ENCODE measurements at places on chromosomes 3 and 15.

- DNase-seq: no peak
Observed at GRCh38 chr3:125353659-125354058, 21.5 kb downstream of the ZNF148 start.

DNA sequence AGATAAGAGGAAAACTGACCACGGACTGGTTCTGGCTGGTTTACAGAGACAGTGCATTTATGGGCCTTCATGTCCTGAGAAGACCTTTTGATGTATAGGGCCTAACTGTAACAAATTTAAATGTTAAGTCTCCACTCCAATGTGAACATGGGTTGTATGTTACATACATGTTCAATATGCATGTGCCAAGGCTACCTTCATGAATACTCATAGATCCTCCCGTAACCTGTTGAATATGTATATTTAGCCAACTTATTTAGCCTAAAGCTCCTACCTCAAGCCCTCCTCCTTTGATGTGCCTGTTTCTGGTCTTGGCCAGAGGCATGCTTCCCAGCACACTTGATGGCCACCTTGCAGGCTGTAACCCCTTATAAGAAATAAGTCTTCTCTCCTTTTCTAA lies at the start of gene OR5H2:
OR5H2 (plus strand) TSS at position 301 of the 400 bp plus-strand sequence. CDS start 398 bp downstream, outside the sequence.
- no peak for DNase-seq

GRCh38 chr15:59685737-59686297 lies 3.3 kb downstream of the BNIP2 start:
- no peak for DNase-seq

DNA sequence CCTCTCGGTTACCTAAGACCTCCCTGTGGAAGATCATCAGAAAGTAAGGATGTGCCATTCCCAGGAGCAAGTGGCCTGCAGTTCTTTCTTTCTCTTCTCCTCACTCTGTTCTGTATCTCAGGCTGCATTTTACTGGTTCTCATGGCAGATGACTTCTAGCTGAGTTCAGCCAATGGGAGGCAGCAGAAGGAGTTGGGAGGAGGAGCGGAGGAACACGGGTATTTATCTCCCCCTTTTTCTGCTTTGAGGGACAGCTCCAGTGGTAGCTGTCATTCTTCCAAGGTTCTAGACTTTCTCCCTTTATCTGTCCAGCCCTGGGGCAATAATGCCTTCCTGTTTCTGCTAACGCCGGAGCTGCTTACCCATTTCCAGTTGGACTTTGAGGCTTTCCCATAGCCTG lies 339.9 kb downstream of the NR2F2 start:
- DNase-seq: no peak

DNA sequence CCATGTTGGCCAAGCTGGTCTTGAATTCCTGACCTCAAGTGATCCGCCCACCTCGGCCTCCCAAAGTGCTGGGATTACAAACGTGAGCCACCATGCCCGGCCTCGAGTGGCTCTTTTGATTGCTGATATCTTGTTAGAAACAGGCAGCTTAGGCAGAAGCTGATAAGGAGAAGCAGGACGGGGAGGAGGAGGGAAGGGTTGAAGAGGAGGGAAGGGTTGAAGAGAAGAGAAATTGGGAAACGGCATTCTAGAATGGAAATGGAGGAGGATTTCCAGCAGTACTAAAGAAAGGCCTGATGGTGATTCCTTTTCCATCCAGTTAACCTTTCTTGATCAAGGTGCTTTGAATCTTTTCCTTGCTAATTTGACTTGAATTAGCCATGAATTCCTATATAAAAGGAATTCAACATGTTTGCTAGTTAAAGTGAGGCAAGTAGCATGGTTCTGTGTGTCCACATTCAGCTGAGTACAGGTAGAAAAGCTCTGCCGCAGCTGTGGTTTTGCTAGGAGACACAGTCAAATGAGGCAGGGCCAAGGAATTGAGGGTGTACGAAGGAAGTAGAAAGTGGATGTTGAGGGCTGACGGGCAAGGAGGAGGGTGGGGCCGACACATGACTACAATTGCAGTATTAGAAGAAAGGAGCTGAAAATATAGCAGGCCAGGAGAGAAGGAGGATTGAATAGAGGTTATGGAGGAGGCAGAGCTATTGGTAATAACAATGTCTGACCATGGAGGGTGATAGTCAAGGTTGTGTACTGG lies 27.2 kb upstream of the ATP1B3 start:
- no peak for DNase-seq

DNA sequence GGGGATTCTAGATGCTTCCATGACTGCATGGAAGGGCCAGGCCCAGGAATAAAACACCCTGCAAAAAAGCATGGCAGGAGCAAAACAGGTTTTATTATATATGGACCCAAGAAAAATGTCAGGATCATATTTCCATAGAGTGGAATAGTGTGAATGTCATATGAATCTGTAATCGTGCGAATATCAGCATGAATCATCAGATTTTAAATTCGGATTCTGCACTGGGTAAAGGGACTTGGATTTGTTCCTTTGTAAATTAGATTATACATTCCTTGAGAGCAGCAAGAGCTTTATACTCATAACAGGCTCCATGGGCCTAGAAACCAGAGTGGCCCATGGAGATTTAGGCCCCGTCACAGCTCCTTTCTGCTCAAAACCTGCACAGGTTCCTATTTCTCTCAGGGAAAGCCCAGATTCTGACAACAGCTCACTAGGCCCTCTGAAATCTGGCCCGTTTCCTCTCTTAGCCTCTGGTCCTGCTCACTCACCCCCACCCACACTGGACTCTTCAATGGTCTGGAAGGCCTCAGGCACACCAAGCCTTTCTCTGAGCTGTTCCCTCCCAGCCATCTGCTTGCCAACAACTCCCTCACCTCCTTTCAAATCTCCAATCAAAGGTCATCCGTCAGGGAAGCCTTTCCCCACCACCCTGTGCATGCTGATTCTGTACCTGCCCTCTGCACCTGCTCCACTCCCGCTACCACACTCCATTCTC lies 76.0 kb downstream of the FEM1B start:
- DNase-seq: no peak

- DNase-seq: no peak
Observed at GRCh38 chr15:80732167-80732566, 37.1 kb downstream of the ABHD17C start.

- DNase-seq: no peak
Observed at GRCh38 chr15:69161079-69161877, 843 bp downstream of the GLCE start.

DNA sequence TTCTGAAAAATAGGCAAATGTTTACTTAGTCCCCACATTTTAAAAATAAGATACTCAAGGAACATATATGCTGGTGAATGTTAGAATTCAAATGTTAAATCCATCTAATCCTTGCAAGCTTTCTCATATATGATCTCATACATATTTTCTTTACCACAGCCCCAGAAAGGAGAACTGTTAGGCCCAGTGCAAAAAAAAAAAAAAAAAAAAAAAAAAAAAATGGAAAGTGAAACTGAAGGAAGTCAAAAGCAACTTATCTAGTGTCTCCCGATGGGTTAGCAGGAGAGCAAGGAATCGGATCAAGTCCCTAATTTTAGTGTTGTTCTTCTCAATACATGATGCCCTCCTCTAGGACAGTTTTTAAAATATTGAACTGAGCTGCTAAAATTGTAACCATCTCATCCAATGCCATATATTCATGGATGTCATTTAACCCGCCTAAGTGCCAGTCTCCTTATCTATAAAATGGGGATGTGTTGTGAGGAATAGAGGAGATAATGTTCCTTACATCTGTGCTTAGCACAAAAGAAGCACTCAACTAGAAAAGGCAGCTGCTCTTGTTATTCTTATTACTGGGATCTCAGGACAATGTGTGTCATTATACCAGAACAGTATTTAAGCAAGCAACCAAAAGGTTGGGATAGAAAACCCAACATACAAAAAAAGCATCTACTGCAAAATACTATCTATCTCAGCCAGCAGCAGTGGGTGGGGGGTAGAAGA lies 279.7 kb downstream of the MAGI1 start:
- no peak for DNase-seq

Data from activated naive CD4-positive, alpha-beta T cell (primary cell).